ENCODE measurements at places on chromosomes 11 and 22.

GRCh38 chr11:2687782-2688191 is 12.0 kb downstream of the KCNQ1OT1 start:
- DNase-seq: no peak

GRCh38 chr11:100467821-100468508 is 219.1 kb upstream of the ARHGAP42 start:
- no peak for DNase-seq

DNA sequence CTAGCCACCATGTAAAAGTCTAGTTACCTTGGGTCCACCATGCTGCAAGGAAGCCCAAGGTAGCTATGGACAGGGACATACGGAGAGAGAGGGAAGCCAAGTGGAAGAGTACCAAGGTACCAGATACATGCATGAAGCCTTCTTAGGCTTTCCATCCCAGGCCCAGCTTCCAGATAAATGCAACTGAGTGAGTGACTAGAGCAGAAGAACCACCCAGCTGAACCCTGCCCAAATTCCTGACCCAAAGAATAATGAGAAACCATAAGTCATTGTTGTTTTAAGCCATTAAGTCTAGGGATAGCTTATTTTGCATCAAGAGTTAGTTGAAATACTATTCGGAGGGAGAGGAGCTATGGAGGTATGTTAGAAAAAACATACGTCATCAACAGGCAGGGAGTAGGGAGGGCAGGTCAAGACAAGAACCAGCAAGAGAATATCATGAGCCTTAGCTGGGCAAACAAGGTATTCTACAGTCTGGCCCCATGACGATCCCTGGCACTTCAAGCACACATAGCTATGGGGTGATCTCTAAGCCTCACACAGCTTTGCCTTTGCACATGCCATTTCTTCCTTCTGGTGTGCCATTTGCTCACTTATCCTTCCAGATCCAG is 36.5 kb upstream of the APLNR start:
- DNase-seq: no peak

DNA sequence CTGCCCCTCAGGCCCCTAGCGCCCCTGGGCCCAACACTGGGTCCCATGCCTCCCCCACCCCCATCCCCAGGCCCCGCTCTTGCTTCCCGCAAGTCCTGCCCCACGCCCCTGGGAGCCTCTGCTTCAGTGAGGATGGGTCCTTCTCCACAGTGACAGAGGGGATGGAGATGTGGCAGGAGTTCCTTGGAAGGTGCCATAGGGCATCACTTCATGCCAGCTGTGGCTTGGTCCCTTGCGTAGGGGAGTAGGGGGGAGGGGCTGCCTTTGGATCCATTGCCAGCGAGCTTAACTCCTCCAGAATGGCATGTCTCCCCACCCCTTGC is 9.5 kb upstream of the TBC1D22A start:
- no peak for DNase-seq

GRCh38 chr11:94877443-94878200 is 95.7 kb downstream of the CWC15 start:
- DNase-seq: no peak

DNA sequence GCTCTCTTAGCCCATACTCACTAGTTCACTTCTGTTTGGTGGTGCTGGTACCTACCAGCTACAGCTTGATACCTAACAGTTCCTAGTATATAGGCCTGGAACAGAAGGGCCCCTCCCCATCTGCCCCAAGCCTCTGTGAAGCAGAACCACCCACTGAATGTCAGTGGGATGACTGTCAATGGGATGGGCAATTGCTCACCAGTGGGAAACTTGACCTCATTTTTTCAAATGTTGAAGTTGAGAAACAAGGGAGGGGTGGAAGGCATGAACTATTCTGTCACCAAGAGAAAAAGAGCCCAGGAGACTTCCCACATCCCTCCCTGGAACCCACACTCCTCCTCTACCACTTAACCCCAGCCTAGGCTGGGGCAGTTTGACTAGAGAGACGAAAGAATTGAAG is at the start of gene NLRP10:
Gene NLRP10, minus strand, starts transcription at position 62 of the 400 bp plus-strand sequence. CDS start 1,952 bp downstream, outside the sequence.
- no peak for DNase-seq

- no peak for DNase-seq
Measured at GRCh38 chr11:86932259-86932585, 23.0 kb downstream of the FZD4 start.

DNA sequence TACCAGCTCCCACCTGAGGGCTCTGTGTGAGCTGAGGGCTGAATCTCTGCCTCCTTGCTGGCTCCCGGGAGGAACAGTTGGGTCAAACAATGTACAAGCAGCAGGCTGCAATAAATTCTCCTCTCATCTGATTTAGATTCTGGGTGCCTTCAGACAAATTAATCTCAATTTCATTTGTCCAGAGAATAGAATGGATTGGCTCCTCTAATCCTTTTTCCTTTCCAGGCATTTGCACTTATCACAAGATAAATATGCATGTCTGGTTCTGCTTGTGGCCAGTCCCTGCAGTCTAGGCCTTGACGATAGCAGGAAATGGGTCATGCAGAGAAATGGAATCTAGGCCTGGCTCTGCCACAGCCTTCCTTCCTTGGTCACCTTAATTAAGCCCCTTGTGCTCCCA is 28.7 kb downstream of the UPB1 start:
- no peak for DNase-seq

DNA sequence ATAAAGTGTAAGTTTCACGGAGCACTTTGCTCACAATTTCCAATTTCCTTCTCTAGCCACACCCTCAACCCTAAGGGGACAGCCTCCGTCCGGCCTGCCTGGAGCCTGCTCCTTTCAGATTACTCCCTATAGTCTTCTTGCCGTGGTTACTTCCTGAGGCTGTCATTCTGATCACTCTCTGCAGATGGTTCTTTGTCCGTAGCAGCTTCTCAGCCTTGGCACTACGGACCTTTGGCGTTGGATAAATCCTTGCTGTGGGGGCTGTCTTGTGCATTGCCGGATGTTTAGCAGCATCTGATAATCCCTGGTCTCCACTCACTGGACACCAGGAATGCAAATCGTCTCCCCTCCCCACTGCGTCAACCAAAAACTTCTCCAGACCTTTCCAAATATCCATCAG is 447.5 kb upstream of the KIRREL3 start:
- DNase-seq: no peak

- no peak for DNase-seq
Measured at GRCh38 chr11:81270686-81271085, 1463.0 kb downstream of the FAM181B start.

DNA sequence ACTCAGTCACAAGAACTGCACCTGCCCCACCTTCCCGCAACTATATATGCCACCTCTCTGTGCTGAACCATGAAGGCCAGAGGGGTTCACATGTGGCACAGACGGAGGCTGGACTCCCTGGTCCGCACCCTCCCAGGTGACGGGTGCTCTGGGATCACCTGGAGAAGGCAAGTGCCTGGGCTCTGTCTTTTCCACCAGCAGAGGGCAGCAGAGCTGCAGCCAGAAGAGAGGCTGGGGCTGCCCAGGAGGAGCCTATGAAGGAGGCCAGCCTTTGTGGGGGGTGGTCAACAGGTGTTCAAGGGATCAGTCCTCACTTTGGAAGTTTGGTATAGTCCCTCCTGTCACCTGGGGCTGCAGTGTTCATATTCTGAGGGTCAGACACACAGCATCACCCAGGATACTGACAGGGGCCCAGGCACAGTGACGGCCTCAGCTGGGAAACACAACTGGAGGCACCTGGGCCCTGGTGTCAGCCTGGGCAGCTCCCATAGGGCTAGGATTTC is 39.2 kb upstream of the IGLL5 start:
- peak; percentile 65 for DNase-seq

DNA sequence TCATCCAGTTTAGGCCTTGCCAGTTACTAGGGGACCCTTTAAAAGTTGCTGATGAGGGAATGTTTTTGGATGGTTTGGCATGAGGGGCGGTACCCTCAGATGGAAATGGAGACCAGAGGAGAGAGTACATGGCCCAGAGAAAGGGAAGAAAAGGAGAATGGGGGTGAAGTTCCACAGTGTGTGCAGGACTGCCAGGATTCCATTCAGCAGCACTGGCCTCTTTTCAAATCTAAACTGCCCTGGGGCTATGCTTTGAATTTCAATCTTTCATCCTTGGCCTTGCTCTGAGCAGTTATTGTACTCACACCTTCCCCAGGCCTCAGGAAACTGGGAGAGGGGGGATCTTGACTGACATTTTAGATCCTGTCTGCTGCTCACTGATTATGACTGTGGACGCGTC is 3.0 kb downstream of the SLC3A2 start:
- DNase-seq: no peak

DNA sequence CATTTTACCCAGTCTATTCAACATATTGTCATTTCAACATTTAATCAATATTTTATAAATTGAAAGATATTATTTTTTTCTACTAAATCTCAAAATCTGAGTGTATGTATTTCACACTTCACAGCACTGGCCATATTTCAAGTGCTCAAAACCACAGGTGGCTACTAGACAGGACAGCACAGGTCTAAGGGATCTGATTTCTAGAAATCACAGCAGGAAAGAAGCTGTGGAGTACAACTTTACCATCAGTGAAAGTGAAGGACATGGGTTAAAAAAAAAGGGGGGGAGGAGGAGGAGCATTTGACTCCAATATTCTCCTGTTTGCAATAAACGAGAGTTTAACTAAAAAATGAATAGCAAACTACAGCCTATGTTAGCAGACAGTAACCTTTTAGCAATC is 4.5 kb downstream of the PRDM10 start:
- DNase-seq: no peak

- no peak for DNase-seq
Measured at GRCh38 chr22:23054531-23055257, 15.6 kb upstream of the GNAZ start.

- no peak for DNase-seq
Measured at GRCh38 chr11:128047026-128047425, 540.3 kb downstream of the ETS1 start.

DNA sequence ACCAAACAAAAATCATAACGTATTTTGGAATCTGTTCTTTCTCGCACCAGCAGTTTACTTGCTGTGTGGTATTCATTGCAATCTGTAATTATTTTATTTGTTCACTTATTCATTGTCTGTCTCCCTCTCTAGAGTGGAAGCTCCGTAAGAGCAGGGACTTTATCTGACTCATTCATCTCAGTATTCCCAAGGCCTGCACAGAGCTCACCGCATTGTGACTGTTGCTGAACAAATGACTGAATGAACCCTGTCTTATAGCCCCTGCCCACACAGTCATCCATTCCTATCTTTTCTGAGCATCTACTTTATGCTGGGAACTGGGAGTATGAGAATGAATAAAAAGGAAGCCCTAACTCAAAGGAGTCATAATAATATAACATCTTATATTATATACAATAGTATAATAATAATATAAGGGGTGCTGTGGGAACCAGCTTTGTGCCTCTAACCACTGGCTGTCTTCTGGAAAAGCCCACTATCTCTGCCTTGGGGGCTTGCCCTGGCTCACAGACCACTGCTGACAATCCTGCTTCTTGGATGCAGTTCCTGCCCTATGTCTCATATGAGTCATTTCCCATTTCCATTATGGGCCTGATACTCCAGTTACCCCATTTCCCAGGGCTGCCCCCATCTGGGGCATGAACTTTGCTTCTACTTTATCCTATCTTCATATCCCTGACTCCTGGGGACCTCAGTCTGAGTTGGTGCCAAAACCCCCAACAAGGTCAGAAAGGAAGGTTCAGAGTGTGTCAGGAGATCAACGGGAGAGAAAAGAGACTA is 11.0 kb downstream of the XRRA1 start:
- no peak for DNase-seq

- DNase-seq: no peak
Measured at GRCh38 chr22:28406246-28406645, 273.4 kb downstream of the TTC28 start.

DNA sequence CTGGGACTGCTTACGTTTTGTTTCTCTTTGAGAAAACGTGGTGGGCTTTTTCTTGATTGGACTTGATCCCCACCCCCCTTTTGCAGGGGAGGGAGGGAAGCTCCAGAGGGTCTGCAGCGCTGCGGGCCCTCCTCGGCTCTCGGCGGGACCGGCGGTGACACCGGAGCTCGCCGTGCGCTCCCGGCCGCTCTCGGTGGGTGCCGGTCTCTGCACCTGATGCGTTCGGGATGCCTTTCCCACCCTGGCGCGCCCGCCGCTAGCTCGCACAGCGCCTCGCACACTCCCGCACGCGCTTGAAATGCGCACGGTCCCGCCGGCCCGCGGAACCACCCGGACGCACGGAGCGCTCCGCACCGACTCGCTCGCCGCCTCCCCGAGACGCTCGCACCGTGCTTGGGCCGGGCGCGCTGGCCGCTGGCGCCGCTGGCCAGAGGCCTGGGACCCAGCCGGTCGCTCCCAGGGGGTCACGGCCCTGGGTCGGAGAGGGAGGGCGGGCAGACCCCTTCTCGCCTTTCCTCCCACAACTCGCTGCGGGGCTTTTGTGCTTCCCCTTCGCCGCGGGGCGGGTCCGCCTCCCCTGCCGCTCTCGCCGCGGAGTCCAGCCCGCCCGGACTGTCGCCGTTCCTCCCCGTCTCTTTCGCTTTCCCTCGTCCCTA is 1.0 kb downstream of the ZBTB16 start:
- peak; percentile 15 for DNase-seq

- peak; percentile 51 for DNase-seq
Measured at GRCh38 chr22:37162221-37163095, 12.7 kb upstream of the IL2RB start.

GRCh38 chr11:64752175-64752970 is 7.4 kb downstream of the PYGM start:
- DNase-seq: no peak

GRCh38 chr11:69518081-69518950 is 36.9 kb downstream of the LINC01488 start:
- DNase-seq: no peak

GRCh38 chr22:35479985-35480550 is 60.6 kb upstream of the RASD2 start:
- DNase-seq: no peak

GRCh38 chr22:25722626-25723025 is 19.4 kb upstream of the MYO18B start:
- no peak for DNase-seq

GRCh38 chr11:60184824-60185511 is 2.1 kb upstream of the MS4A6A start:
- DNase-seq: no peak

DNA sequence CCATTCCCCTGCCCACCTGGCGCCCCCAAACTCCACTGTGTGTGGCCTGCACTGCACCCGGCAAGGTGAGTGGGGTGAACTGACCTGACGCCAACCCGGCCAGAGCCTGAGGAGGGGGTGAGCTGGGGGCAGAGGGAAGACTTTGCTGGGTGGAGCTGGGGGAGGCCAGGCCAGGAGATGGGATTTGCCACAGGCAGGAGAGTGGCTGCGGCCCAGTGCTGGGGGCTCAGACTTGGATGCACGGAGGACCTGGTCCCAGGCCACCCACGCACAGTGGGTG is 17.8 kb upstream of the FLRT1 start:
- DNase-seq: no peak

GRCh38 chr11:22780952-22781593 is 48.5 kb downstream of the SVIP start:
- no peak for DNase-seq

DNA sequence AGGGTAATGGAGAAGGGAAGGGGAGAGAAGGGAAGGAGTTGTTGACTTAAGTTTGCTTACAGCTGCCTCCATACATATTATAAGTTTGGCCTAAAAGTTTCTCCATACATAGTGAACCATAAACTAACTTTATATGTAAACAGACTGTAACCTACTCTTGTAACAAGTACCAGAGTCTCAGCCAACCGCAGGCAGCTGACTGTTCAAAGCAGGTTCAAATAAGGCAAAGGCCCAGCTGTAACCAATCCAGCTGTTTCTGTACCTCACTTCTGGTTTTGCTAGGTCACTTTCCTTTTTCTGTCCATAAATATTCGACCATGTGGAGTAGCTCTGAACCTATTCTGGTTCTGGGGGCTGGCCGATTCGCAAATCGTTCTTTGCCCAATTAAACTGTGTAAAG is 591.2 kb downstream of the INSC start:
- DNase-seq: no peak

GRCh38 chr11:1238767-1239595 is 16.1 kb downstream of the MUC5B start:
- DNase-seq: no peak
